RCC 7860 (cell line): ENCODE measurements at places on chromosomes 1 and 21.

DNA sequence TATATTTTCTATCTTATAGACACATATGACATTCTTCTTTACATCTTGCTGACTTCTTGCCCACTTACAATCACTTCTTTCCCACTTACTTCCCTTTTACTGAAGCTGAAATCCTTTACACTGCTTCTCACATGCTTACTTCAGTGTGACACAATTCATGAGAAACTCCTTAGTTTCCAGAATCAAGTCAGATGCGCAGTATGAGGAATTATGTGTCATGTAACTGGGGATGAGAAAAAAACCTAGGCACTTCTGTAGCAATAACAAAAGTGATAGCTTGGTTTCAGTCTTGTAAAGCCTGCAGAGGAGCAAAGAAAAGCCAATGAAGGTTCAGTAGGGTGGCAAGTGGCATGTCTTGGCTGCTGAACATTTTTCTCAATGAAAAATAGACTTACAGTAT lies 566.2 kb upstream of the RGS18 start:
- DNase-seq = no peak

DNA sequence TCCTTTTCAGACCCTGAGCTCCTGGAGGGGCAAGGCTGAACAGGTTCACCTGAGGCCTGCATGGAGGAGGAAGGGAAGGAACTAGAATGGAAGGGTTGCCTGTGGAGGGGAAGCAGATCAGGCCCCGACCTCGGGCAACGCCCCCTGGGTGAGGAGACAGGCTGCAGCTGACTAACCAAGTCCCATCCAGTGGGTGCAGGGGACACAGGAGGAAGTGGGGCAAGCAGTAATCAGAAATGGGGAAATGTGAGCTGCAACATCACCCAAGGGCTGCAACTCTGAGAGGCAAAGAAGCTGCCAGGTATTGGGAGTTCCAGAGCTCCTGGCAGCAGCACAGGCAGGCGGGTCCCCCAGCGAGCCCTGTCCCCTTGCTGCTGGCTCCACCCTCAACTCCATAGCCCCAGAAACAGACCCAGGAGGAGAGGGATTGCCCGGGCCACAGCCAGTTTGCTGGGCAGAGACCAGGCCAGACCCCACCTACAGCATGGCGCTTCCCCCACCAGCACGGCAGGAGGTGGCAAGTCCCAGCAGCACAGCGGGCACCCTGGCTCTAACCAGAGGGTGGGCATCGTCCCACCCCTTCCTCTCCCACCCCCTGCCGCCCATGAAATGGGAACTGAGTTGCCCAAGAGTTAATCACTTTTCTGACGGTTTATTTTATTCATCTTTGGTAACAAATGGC lies 38.5 kb downstream of the MRPL37 start:
- no peak for DNase-seq

GRCh38 chr1:3117879-3118278 lies 48.9 kb downstream of the PRDM16 start:
- no peak for DNase-seq

GRCh38 chr21:46412521-46413364 lies 45.9 kb upstream of the DIP2A start:
- no peak for DNase-seq

GRCh38 chr1:48841966-48842365 lies 65.3 kb upstream of the BEND5 start:
- no peak for DNase-seq

DNA sequence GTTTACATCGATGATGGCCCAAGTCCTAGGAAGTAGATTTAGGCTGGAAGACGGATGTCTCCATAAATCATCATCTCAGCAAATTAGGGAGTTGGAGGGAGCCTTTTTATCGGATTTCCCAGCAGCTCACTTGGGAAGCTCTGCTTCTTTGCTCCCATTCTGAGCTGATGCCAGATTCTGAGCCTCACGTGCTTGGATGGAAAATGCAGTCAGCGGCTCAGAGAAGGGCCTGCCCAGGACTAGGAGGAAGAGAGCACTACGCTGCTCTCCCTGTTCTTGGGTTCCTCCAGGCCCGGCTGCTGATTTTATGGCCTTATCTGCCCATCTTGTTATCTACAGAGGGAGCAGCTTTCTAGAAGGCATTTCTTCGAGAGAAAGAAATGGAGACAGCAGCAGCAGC lies 42.0 kb downstream of the UBIAD1 start:
- DNase-seq = no peak

DNA sequence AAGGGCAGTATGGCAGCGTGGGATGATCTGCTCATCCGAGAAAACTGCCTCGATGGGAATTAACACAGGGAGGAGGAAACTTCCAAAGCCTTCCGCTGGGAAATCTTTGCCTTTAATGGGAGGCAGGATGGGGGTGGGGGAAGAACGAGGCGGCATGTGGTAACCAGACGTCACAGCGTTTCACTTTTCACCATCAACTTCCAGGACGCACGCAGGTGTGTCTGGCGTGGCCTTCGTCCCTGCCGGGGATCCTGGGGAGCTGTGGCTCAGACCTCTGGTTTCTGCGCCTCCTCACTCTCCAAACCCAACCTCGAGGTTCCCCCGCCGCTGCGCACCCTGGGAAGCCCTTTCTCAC lies 282 bp downstream of the RSPH1 start:
- DNase-seq = no peak

DNA sequence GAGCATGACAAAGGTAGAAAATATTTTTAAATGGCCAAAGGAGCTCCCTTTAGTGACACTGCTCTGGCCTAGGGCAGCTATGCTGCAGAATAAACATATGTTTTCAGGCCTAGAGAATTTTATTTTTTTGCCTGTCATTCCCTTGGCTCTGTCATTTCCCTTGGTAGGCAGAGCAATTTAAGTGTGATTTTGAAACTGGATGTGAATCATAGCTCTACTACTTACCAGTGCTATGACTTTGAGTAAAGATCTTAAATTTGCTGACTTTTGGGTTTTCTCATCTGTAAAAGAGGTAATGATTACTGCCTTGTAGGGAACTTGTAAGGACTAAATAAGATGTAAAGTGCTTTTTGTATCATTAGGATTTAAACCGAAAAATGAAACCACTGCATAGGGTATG lies 189.0 kb upstream of the ZRANB2 start:
- peak; percentile 36 for DNase-seq

DNA sequence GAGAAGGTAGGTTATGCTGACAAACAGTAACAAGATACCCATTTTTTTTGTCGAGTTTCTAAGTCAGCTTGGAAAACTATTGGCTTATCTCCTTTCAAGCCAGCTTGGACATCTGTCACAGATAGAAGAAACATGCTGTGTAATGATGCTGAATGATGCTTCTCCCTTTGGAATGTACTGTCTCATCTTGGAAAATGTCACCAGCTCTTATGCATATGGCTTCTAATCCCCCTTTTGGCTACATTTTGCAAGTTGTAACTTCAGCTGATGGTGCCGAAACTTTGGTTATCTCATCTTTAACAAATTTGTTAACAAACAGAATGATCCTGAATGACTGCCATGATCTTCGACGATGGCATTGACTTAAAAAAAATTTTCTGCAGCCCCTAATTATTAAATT lies 68.8 kb upstream of the ST6GALNAC3 start:
- no peak for DNase-seq

- DNase-seq = no peak
These were observed 59.6 kb downstream of the HUNK start for GRCh38 chr21:31932470-31932764.

GRCh38 chr1:56137090-56137489 lies 442.3 kb downstream of the PLPP3 start:
- DNase-seq = no peak

DNA sequence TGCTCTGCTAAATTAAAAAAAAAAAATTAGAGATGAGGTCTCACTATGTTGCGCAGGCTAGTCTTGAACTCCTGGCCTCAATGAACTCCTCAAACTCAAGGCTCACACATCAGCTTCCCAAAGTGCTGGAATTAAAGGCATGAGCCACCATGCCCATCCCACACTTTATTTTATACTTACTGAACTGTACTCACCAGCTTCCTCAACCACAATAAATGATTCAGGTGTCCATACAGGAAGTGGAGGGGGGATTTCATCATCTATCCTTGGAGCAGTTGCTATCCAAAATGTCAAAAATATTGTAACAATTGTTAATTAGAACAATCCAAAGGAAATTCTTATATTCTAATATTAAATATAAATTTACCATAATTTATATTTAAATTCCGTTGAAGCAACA lies 22.4 kb upstream of the RSBN1 start:
- DNase-seq = peak; percentile 45

GRCh38 chr1:12585536-12585935 lies 32.5 kb downstream of the DHRS3 start:
- DNase-seq = no peak

- DNase-seq = no peak
These were observed 32.9 kb downstream of the TENT5C start for GRCh38 chr1:117638759-117639158.

GRCh38 chr1:6082430-6082971 lies 36.8 kb downstream of the KCNAB2 start:
- no peak for DNase-seq

DNA sequence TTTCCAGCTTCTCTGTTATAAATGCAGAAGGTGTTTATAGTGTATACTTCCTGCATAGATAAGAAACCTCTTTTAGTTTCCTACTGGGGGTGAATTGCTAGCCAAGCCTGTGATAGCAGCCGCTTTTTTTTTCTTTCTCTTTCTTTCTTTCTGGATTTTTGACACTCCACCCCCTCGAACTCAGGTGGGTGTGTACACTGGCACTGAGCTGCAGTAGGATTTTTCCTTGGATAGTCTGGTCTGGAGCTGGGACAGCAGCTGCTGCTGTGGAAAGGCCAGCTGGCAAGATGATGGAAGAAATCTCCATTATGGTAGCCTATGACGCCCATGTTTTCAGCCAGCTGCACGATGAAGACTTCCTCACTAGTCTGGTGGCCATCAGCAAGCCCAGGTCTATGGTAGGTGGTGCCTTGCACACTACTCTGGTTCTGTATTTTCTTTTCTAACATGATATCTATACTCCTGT lies 122.5 kb upstream of the CACYBP start:
- DNase-seq = no peak

DNA sequence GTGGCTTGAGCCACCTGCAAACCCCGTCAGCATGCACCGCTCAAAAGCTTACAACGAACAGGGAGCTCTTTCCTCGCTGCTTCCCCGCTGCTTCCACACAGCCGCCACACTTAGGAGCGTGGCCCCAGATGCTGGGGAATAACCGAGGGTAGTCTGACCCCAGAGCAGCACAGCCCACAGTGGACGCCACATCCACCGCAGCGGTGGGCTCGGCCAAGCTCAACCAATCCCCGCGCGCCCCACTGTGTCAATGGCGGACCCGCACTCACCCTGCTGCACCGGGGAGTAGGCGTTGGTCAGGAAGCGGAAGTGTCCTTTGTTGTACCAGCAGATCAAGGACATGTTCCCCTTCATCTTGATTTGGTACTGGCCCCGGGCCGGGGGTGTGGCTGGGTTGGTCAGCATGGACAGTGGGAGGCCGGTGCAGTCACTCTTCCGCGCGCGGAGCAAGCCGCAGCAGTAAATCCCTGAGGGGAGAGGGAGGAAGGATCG lies 93.5 kb downstream of the PGBD5 start:
- DNase-seq = no peak

DNA sequence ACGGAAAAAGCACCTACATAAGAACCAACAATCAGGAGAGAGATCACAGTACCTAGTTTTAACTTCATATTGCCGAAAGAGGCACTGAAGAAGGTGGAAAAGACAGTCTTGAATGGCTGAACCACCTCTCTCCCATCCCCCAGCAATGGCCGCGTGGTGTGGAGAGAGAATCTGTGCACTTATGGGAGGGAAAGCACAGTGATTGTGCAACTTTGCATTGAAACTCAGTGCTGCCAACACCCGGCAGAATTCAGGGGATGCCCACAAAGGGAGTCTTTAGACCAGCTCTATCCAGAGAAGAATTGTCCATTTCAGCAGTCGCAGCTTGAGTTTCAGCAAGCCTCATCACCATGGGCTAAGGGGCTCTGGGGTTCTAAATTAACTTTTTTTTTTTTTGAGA lies 186.3 kb upstream of the USP25 start:
- DNase-seq = no peak

GRCh38 chr21:28883931-28884330 lies 108.7 kb downstream of the LTN1 start:
- DNase-seq = no peak

DNA sequence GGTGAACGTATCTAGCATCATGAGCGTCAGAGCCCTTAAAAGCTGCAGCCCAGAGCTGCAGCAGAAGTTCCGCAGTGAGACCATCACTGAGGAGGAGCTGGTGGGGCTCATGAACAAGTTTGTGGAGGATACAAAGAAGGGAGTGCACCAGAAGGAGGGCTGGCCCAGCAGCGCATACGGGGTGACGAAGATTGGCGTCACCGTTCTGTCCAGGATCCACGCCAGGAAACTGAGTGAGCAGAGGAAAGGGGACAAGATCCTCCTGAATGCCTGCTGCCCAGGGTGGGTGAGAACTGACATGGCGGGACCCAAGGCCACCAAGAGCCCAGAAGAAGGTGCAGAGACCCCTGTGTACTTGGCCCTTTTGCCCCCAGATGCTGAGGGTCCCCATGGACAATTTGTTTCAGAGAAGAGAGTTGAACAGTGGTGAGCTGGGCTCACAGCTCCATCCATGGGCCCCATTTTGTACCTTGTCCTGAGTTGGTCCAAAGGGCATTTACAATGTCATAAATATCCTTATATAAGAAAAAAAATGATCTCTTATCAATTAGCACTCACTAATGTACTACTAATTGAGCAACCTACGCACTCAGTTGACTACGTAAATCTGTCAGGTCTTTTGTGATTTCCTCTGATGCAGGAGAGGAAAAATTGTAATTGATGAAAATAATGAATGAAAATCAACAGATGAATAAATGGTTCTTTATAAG lies 2.8 kb downstream of the CBR1 start:
- no peak for DNase-seq

GRCh38 chr1:228001738-228002535 lies 4.9 kb upstream of the WNT3A start:
- DNase-seq = no peak

DNA sequence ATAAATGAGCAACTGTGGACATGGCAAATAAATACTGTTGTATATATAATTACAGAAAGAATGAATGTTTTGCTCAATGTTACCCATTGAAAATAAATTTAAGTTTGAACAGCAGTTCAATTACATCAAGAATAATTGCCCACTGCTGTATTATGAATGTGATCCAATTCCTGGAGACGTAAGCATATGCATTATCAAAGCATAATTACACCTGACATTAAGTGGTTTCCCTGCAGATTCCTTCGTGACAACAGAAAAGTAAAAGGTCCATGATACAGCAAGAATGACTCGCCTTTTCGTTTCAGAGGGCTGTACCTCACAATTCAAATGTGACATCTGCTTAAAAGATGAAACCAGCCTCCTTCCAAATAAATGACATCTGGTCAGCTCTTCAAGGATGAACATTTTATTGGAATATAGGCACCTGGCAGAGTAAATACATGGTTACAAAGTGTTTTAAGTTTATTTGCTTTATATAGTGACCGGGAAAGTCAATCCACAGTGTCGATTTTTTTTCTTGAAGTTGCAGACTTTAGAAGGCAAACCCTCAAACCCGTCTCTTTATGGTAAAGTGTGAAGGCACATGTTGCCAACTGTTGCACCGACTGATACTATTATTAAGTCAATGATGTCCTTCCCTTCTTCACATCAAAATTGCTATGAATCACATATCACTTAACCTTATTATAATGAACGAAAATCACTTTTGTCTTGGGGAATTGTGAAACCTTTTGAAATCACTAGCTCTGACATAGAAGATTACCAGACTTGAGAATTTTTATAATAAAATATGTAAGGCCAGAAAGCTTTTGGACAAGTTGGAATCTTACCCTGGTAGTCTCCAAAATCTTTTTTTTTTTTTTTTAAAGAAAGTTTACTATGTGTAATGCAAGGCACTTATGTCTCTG lies 36.2 kb upstream of the EDEM3 start:
- DNase-seq = no peak

GRCh38 chr1:240151136-240151735 lies 59.6 kb downstream of the FMN2 start:
- DNase-seq = no peak

- DNase-seq = peak; percentile 41
These were observed 21.7 kb downstream of the TMEM53 start for GRCh38 chr1:44652445-44653106.
